ENCODE measurements at places on chromosomes 6 and 20.

DNA sequence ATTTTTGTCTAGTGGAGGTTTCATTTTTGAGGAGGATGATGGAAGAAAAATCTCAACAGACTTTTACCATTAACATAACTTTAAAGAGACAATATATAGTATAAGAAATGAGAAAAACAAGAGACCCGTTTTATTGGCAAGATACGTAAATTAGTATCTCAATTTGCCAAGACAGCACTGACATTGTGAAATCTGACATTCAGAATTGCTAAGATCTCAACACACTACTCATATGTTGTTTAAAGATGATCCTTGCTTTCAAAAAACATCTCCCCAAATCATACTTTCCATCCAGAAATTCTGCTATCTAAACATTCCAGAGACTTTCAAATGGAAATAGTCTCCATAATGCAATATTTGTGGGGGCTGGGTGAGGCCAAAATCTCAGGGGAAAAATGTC, 220.9 kb upstream of the CEP162 start:
- no peak for DNase-seq

- no peak for DNase-seq
Measured at GRCh38 chr20:43839793-43840199, 74.9 kb upstream of the TOX2 start.

- no peak for DNase-seq
Measured at GRCh38 chr20:43558412-43559146, at the start of gene SGK2. SGK2 (plus strand) TSS chr20:43559027; CDS start chr20:43566496, 7,469 bp downstream.

- DNase-seq: no peak
Measured at GRCh38 chr20:34500823-34501222, 15.4 kb upstream of the DYNLRB1 start.

DNA sequence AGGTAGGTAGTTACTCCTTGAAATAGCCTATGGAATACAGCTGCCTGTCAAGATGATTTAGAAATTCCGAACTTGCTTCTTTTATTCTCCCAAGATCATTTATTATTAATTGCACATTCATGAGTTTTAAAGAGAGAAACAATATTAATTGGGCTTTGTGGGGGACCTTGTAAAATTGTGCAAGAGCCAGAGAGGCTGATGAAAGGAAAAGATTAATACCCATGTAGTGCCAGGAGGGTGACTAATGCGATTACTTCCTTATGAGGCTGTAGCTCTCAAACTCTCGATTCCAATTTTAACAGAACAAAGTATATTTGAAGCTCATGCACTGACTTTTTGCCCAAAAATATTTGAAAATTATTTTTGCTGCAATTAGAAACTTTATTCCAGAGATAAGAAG, 423.8 kb upstream of the ID4 start:
- DNase-seq: no peak

- DNase-seq: no peak
Measured at GRCh38 chr6:29620630-29621029, 12.4 kb downstream of the GABBR1 start.

DNA sequence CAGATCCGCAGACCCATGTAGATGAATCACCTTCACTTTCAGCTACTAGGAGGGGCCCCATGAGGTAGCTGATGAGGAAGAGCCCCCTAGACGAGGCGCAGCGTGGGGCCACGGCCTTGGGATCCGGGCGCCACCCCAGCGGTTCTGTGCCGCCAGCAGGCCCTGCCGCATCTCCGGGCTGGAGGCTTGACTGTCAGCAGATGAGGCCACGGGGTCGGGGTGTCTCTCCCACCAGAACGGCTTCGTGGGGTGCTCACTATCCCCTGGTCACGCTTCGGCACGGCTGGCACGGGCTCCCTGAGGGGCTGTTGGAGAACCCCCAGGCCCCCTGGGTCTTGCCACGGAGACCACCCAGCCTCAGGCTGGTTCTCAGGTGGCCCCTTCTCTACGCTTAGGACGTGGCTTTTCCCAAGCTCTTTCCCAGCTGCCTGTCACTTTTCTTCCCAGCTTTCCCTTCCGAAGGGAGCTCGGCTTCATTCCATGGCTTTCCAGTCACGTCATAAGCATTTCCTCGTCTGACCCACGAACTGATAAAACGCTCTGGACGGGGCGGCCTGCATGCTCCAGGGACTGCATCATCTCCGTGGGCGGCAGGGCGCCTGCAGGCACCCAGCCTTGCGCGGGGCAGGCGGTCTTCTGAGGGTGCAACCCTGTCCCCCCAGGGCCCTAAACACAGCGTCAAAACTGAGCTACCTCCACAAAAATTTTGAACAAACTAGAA, 85.9 kb downstream of the THBS2 start:
- DNase-seq: no peak

- peak; percentile 94 for DNase-seq
Measured at GRCh38 chr6:170497841-170498301, 55.2 kb downstream of the PSMB1 start.

DNA sequence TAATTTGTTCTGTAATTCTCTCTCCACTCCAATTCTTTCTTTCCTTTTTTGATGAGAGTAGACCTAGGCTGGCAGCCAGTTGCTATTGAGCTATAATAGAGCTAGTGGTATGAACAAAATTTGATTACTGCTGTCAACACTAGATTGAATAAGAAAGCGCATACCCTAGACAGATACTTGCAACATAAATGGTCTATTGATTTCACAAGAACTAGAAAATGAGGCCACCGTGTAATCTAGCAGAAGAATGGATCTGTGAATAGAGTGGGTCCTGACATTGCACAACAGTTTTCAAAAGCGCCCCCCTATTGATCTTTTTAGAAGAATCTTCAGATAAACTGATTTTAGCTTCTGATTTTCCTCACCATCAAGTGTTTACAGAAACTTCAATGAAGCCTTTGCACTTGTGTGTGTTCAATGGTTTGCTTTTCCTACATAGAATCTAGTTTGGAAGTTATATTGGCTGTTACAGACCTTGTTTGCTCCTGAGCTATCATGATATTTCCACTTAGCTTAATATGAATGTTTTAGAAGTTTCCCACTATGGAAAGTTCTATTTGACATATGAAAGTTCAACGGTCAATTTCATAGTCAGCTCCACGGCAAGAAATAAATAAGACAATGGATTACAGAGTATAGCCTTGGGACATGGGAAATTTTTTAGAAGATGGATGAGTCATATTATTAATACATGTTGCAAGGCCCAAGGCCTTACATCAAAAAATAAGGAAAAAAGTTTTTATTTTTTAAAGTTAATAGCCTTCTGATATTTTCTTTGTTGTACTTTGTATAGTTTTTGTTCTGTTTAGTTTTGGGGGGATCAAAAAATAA, 55.6 kb downstream of the UTRN start:
- DNase-seq: no peak

GRCh38 chr6:130113201-130113710, 94.9 kb downstream of the L3MBTL3 start:
- no peak for DNase-seq

- no peak for DNase-seq
Measured at GRCh38 chr6:1337791-1338190, 25.9 kb downstream of the FOXQ1 start.

DNA sequence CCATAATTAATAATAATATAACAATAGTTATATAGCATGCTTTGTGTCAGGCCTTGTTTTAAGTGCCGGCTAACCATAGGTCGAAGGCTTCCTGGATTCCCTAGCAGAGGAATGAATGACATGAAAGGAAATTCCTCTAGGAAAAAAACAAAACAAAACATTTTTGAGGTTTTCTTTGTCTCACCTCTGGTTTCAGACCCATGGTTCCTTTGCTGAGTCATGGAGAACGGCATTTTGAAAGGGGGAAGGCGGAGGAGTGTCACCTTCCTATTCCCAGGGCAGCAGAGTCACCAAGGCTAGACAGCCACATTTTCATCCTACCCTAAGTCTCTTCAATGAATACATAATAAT, 25.3 kb upstream of the CCND3 start:
- DNase-seq: no peak

DNA sequence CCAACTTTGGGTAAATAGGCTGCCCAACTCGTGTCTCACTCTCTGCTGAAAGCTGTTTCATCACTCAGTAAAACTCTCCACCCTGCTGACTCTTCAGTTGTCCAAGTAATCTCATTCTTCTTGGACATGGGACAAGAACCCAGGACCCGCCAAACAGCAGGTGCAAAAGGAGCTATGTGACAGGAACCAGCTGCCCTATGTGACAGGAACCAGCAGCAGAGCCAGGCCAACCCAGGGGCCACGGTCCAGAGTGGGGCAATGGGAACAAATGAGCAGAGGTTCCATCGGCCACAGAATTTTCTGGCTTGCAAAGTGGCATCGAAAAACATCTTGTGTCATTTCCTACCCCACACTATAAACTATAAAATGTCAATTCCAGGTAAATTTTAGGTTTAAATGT, 56.5 kb downstream of the MOXD1 start:
- no peak for DNase-seq

- no peak for DNase-seq
Measured at GRCh38 chr20:2729791-2730190, 37.2 kb downstream of the EBF4 start.

GRCh38 chr20:6212903-6213302, 90.1 kb upstream of the FERMT1 start:
- DNase-seq: no peak

DNA sequence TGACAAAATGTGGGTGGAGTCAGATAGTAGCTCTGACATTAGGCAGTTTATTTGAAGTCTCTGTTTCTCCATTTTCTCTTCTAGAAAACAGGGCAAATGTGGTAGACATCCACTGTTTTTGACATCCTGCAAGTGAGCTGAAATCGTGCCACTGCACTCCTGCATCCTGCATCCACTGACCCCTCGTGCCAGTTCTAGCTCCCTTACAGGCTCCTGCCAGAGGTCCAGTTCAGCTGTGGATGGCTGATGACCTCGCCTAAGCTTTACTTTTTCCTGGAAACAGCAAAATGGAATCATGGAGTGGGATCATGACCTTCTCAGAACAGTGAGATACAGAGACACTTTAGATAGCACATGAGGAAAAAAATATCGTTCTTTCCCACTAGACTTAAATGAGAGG, 58.5 kb downstream of the TULP4 start:
- DNase-seq: no peak

DNA sequence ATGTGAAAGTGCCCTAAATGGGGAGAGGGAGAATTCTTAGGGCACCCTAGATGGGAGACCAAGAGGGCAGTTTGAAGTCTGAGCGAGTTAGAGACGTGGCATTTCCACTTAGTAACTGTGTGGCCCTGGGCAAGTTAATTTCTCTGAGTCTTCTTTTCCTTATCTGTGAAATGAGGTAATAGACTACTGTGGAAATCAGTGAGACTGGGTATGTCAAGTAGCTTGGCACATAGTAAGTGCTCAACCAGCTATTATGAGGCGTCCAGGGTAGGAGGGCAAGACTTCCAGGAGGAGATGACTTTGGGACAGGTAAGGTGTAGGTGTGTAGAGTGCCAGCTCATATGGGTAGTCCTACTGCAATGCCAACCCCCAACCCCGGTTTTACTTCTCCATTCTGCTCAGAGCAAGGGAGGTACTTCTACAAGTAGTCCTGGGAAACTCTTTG, 770 bp downstream of the KIF3B start:
- no peak for DNase-seq

DNA sequence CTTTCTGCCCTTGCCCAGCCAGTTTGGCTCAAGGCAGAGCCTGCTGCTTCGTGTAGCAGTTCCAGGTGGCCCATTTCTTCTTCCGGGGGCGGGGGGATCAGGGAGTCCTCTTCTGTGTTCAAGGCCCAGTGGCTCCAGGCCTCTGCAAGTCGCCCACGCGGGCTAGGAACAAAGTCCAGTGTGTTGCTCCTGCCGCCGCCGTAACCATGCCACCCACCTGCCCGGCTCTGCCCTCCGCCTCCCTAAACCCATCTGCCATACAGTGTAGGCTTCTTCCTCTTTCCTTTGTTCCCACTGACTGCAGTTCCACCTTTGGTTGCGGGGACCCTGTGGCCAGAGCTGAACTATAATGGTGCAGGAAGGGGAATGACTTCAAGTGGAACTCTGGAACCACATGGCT, 43.9 kb upstream of the SRF start:
- DNase-seq: no peak

GRCh38 chr6:45587229-45588060, 209.7 kb upstream of the SUPT3H start:
- DNase-seq: no peak

GRCh38 chr6:43242908-43243663, at the start of gene TTBK1:
TTBK1 (plus strand) TSS chr6:43243481; CDS start chr6:43246661, 3,180 bp downstream.
- DNase-seq: peak; percentile 71

DNA sequence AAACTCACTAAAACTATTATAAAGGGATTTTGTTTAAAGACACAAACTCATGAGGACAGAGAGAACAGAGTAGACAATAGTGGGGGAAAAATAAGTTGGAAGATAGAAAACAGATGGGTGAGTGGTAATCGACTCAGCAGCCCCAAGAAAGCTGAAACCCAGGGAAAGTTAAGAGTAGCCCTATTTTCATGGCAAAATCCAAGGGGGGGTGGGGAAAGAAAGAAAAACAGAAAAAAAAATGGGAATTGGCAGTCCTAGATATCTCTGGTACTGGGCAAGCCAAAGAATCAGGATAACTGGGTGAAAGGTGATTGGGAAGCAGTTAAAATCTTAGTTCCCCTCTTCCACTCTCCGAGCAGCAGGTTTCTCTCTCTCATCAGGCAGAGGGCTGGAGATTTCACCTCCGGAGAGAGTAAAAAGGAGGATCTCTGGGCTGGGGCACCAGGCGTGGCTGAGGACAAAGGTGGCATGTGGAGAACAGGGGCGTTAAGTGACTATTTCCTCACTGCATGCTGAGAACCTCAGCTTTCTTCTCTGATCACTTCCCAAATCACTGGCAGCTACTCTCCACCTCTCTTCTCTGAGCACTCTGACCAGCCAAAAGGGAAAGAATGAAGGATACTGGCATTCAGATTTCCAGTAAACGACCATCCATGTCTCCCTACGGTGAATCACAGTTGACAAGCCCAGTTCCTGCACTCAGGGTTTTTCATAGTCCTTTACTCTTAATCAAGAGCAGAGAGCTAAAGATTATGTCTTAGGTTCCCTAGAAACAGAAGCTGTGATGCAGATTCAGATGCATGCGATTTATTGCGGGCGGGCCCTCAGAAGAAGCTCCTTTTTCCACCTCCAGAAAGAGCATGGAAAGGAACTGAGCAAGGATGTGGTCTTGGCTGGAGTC, 7.3 kb upstream of the RNF24 start:
- no peak for DNase-seq

DNA sequence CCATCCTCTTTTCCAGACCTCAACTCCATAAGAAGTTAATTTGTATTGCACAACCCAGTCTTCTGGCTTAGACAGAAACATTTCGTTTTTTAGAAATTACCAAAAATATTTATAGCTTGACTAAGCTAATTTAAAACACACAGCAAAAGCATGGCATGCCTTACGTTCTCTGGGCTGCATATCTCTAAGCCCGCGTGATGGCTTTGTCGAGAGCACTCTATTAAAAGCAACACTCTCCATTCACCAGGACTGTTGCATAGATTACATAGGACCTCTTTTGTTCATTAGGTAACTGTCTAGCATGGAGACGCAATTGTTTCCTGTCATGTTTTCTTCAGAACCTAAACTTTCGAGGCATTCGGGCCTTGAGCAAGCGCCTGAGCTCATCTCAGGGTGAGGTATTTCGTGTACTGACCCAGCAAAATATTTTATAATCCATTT, 104.5 kb downstream of the IBTK start:
- no peak for DNase-seq

GRCh38 chr6:108748959-108749358, 99.3 kb upstream of the ARMC2 start:
- no peak for DNase-seq
